Activated T-cell treated with anti-CD3 and anti-CD28 coated beads for 4 hours (primary cell): ENCODE measurements at places on chromosomes 16 and 17.
A peak's percentile ranks its signal among the peaks of the same experiment; 100 is the strongest.

GRCh38 chr16:64312980-64313379 lies 808.9 kb downstream of the CDH11 start:
- no peak for DNase-seq

DNA sequence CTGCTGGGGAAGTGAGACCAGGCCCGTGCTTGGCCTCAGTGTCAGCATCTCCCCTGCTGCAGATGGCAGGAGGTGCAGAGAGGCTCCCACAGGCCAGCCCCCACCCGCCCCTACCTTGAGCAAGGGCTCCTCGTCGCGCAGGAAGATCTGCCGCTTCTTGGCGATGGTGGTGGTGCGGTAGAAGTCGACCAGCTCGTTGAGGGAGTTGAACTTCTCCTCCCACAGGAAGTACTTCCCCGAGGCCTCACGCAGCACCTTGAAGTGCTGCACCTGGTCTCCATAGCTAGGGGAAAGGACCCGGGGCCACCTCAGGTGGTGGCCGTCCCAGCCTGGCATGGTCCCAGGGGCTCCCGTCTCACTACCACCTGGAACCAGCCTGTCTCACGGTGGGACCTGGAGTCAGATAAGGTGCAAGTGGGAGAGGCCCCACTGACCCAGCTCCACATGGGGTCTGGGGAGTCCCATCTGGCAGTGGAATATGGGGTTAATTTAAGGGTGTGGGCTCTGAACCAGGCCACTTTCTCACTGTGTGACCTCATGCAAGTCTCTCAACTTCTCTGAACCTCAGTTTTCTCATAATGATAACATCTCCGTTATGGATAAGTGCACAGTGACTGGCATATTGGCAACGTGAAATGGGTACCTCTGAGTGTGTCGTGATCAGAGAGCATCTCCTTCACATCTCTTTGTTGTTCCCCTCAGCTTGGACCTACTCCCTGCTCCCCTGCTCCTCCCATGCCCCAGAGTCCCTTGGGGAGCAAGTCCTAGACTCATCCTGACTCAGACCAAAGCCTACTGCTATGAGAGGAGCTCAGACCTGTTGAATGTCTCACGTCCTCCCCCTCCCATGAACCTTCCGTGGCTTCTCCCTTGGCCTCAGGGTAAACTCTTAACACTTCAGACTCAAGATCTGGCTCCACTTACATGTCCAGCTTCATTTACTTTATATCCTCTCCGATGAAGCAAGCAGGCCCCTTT lies 19.8 kb upstream of the FAM83G start:
- DNase-seq, result no peak

DNA sequence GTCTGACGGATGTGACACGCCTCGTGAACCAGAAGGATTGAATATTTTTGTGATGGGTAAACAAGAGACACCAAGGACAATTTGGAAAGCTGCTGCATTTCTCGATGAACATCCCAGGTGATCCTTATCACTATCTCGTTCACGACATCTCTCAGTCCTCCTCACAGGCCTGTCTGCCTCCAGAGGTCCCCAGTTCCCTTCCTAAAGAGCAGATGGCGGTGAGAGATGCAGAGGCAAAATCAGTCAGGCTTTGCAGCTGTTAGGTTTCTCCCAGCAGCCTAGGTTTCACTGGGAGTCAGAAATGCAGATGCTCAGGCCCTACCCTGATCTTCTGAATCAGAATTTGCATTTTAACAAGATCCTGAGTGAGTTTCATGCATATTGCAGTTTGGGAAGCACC lies 23.6 kb downstream of the SCPEP1 start:
- no peak for DNase-seq

GRCh38 chr17:15651583-15652110 lies 32.1 kb upstream of the FBXW10B start:
- DNase-seq, result no peak

GRCh38 chr17:45222014-45222288 lies 266 bp downstream of the FMNL1 start:
- DNase-seq, result no peak

GRCh38 chr16:60651346-60651745 lies 1384.9 kb downstream of the CDH8 start:
- no peak for DNase-seq

DNA sequence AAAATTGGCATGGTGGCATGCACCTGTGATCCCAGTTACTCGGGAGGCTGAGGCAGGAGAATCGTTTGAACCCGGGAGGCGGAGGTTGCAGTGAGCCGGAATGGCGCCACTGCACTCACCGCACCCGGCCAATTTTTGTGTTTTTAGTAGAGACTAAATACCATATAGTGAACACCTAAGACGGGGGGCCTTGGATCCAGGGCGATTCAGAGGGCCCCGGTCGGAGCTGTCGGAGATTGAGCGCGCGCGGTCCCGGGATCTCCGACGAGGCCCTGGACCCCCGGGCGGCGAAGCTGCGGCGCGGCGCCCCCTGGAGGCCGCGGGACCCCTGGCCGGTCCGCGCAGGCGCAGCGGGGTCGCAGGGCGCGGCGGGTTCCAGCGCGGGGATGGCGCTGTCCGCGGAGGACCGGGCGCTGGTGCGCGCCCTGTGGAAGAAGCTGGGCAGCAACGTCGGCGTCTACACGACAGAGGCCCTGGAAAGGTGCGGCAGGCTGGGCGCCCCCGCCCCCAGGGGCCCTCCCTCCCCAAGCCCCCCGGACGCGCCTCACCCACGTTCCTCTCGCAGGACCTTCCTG lies at the start of gene HBQ1:
Gene HBQ1, plus strand, starts transcription at position 359 of the 575 bp plus-strand sequence. Its CDS starts 28 bp downstream, at position 387.
- peak; percentile 24 for DNase-seq

DNA sequence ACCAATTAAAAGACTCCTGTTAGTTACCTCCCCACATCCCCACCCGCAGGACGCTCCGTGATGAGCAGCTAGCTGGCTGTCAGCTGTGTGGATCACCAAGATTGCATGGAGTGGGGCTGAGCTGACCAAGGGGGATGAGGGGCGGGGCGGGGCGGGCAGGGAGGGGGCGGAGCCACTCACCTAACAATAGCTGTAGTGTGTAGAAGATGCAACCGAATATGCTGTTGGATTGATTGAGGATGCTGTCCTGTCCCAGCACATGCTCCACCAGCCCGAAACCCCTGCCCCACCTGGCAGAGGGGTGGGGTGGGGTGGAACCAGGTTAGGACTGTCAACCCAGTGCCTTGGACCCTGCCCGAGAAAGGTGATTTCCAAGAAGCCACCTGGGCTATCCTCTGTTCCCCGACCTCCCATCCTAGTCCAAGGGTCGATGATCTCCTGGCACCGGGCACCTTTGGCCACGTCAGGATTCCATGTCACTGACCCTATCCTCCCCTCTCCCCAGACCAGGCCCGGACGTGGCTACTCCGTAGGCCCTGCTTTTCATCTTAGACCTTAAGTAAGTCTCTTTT lies 1.4 kb downstream of the VKORC1 start:
- no peak for DNase-seq

- DNase-seq, result no peak
These were observed 31.9 kb upstream of the C16orf78 start for GRCh38 chr16:49341706-49342105.
